NCI-H1048 (cell line): ENCODE measurements at places on chromosomes 11 and 22.

GRCh38 chr22:47591016-47591415, 828.6 kb downstream of the TBC1D22A start:
- DNase-seq, result no peak

GRCh38 chr22:21632237-21632895, at the start of gene CCDC116:
Gene CCDC116 (plus strand): TSS chr22:21632760. CDS start chr22:21633182, 422 bp downstream.
- DNase-seq, result peak; percentile 73

- DNase-seq, result no peak
Observed at GRCh38 chr11:71248251-71248570, 4.2 kb downstream of the SHANK2 start.

- DNase-seq, result no peak
Observed at GRCh38 chr11:60952742-60953170, 780 bp upstream of the SLC15A3 start.

GRCh38 chr11:112655371-112655770, 305.8 kb upstream of the NCAM1 start:
- no peak for DNase-seq
